ENCODE measurements at places on chromosomes 13 and 19.

GRCh38 chr13:111911754-111912452, 155.0 kb upstream of the SOX1 start:
- DNase-seq: no peak

DNA sequence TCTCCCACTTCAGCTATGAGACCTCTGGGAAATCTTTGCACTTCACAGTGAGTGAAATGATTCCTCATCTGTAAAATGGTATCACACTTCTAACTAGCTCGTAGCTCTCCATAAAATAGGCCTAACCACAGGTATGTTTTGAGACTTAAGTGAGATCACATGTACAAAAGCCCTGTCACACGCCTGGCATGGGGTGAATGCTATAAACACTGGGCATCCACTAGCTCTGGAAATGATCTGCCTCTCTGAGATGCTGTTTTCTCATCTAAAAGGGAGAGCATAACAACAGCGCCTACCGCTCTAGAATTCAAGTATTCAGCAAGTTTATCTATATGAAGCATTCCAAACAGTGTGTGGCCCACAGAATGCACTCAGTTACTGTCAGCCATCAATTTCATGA, 2.2 kb downstream of the AKT2 start:
- no peak for DNase-seq

DNA sequence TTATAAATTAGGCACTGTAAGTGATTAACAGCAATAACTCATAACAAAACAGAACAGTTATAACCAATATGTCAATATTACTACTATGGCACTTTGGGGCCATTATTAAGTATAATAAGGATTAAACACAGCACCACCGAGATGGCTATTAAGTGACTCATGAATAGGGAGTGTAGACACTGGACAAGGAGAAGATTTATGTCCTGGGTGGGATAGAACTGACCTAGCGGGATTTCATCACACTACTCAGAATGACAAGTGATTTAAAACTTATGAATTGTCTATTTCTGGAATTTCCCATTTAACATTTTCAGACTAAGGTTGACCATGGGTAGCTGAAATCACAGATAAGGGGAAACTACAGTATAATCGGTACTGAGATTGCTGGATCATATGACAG, 79.0 kb upstream of the SLC7A1 start:
- no peak for DNase-seq

DNA sequence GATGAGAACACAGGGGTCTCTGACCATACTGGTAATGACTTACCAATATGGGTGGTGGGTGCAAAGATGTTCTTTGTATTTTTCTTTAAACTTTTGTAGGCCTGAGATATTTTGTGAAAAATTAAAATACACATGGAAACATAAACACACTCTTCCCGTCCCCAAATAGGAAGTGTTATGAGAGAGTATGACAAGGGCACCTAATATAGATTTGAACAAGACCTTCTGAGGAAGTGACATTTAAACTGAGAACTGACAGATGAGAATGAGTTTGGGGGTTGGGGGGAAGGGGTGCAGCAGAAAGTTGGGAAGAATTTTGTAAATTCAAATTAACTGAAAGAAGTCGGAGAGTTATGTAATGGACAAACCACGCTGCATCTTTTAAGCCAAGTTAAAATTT, 224.2 kb downstream of the RGCC start:
- DNase-seq: no peak

- DNase-seq: no peak
Observed at GRCh38 chr19:28640506-28640905, 572.4 kb downstream of the UQCRFS1 start.

DNA sequence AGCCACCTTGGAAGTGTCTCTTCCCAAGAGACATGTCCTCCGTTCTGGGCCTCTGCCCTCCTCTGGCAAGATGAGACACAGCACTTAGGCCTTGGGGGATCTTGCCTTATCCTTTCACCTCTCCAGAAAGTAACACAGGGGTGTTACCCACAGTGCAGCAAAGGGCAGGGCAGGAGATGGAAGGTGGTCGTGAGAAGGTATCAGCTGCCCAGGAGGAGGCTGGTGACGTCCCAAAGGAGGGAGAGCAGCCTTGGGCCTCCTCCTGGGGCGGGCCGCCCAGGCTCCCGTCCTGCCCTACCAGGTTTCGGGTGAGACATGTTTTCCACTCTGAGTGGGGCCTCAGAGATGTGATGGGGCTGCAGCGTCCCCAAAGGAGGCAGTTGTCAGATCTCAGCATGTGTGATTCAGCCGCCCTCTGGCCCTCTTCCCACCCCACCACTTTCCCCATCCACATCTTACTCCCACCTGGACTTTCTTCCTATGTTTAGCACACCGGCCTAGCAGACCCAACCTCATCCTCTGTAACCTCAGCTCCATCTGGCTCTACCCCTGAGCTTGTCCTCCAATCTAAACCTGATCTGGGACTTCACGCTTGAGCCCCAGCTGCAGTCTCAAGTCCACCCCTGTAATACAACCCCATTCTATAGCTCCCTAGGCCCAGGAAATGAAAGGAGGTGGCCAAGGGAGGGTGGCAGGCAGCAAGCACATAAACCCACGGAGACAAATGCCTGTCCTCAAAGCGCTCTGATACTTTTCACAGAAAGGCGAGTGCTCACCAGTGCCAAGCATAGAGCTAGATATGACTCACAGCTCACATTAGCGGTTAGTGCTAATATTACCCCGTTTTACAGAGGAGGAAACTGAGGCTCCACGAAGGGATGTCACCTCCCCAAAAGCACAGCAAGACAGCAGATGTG, 9.3 kb downstream of the POU2F2 start:
- DNase-seq: no peak

DNA sequence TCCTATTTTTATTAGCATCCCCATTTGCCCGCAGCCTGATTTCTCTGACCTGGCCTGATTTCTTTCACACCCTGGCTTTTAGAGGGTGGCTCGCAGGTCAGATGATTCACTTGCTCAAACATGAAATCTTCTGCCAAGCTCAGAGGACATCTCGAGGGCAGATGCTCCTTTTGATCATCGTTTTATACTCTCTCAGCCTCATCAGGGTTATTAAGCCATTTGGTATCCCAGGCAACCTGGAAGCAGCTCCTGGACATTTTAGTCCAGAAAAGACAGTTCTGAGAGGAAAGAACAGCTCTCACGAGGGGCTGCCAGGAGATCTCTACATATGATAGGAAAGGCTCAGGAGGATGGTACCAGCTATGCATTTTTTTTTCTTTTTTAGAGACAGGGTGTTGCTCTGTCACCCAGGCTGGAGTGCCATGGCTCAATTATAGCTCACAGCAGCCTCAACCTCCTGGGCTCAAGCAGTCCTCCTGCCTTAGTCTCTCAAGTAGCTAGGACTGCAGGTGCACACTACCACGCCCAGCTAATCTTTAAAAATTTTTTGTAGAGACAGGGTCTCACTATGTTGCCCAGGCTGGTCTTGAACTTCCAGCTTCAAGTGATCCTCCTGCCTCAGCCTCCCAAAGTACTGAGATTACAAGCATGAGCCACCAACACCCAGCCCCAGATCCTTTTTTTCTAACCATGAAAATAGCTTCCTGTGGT, 165.4 kb downstream of the KATNAL1 start:
- DNase-seq: no peak

DNA sequence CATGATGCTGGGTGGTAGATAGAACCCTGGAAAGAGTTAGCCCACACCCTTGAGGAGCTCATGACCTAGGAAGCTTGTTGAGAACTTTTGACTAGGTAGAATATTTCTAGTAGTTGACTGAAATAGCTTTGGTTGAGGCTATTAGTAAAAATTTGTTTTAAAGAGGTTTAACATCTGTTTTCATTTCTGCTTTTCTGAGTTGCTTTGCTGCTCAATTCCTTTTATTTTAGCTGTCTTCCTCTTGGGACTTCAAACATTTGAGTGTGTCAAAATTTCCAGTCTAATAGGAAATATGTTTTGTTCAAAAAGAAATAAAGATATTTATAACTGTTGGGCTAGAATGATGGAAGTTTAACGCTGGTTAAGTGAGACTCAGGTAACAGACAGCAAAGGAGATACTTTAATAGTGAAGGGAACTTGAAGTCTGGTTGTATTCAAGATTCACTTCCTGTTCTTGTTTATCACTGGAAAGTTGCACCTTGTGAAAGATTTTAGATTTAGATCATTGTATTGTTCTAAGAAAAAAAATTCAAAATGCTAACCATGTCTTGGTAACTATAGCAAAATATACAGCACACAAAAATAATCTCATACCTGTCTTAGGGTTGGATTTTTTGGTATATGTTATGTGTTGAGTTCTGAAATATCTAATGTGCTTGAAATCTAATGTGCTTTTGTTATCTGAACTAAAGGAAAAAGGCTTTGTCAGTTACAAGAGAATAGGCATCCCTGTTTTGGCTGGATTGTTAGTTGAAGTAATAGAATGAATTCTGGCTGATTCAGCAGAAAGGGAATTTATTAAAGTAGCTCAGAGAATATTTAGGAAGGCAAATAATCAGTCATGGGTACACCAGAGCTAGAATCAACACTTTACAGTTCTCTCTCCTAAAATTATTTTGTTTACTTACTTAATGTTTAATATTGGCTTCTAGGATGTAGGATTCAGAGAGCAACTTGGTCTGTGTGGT, 24.4 kb upstream of the GPR18 start:
- DNase-seq: peak; percentile 31

DNA sequence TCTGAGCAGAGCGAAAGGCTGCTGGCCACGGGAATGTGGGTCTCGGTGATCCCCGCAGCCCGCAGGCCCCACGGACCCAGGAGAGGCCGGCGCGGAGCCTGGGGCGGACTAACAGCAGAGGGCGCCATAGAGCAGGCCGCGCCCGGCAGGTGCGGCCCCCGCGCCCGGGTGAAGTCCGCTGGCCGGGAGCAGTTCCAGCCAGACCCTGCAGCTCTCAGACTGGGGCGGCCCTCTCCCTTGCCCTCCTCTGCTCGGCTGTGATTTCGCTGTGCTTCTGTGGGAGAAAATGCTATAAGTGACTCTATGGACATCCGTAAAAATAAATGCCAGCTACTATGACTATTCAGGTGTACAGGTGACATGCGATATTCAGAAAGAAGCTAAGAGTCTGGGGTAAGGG, 37.7 kb downstream of the GSX1 start:
- peak; percentile 64 for DNase-seq

GRCh38 chr13:40236566-40237168, 429.8 kb downstream of the FOXO1 start:
- no peak for DNase-seq

DNA sequence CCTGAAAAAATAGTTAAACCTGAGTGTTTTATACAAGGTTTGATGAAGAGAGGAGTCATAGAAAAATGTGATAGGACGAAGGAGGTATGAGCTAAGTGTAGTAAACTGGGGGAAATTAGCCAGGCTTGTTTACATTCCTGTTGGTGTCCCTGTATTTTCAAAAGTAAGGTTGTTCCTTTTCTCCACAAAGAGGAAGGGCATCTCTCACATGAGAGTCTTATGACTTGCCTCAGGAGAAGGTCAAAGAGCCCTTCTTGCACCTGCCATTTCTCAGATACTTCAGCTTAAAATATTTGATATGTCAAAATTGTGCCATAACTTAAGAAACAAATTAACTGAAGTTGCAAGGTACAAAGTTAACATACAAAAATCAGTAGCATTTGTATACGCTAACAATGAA, 3.6 kb upstream of the N4BP2L2 start:
- DNase-seq: no peak

GRCh38 chr13:25683056-25683455, 311.3 kb downstream of the ATP8A2 start:
- DNase-seq: no peak

GRCh38 chr19:18017275-18018083, 9.5 kb downstream of the ARRDC2 start:
- DNase-seq: no peak

GRCh38 chr19:19427302-19427701, 21.8 kb downstream of the GATAD2A start:
- DNase-seq: no peak

DNA sequence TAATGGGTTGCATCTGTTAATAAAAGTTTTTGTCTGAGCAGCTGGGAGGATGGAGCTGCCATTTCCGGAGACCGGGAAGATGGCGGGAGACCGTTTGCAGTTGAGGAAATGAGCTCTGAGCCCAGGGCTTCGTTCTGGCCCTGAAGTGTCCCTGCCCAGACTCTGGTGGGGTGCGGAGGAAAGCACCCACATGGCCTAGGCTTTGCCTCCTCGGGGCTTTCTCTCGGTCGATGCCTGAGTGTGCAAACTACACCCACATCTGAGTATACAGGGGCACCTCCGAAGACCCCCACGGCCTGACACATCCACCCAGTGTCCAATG, 15.6 kb upstream of the NANOS3 start:
- DNase-seq: no peak

DNA sequence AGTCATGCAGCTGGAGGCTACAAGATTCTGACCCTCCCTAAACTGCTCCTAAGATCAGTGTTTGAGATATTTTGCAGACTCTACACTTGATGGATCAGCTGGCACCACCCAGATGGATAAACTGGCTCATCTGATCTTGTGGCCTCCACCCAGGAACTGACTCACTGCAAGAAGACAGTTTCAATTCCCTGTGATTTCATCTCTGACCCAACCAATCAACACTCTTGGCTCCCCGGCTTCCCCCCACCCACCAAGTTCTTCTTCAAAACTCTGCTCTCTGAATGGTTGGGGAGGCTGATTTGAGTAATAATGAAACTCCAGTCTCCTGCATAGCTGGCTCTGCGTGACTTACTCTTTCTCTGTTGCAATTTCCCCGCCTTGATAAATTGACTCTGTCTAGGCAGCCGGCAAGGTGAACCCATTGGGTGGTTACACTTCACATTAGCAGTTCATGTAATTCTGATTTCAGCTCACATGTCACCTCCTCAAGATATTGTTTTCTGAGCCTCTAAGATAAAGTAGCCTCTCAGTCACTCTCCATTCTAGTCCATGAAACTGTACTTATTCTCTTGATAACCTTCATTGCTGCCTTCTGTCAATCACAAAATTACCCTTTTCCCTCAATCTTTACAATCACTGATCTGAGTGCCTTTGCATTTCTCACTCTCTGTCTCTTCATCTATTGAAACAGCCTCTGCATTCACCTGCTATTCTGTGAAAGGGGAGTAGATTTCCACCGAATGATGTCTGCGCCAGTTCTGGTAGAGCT, 9.9 kb upstream of the FPR3 start:
- DNase-seq: peak; percentile 81

GRCh38 chr13:94656766-94657165, 55.1 kb downstream of the GPR180 start:
- no peak for DNase-seq

DNA sequence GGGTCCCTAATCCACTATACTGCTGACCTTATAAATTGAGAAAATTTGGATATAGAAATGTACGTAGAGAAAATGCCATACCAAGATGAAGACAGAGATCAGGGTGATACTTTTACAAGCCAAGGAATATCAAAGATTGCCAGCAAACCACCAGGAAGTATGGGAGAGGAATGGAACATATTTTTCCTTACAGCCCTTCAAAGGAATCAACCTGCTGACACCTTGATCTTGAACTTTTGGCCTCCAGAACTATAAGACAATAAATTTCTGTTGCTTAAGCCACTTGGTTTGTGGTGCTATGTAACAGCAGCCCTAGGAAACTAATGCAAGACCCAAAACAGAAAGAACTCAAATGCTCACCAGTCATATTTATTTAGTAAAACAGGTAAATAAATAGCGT, 10.3 kb upstream of the NDFIP2 start:
- DNase-seq: no peak

GRCh38 chr13:78241278-78241919, 322.8 kb upstream of the EDNRB start:
- peak; percentile 88 for DNase-seq

GRCh38 chr13:67148161-67148571, 82.0 kb downstream of the PCDH9 start:
- no peak for DNase-seq

- no peak for DNase-seq
Observed at GRCh38 chr19:6374711-6375410, 872 bp downstream of the PSPN start.

- peak; percentile 87 for DNase-seq
Observed at GRCh38 chr13:99124794-99125316, 75.8 kb upstream of the UBAC2 start.
